ENCODE measurements at places on chromosomes 7 and 10.

- peak; percentile 72 for DNase-seq
Observed at GRCh38 chr7:128167042-128167701, 73.9 kb upstream of the LEP start.

- DNase-seq = no peak
Observed at GRCh38 chr10:98880971-98881370, 354.7 kb downstream of the HPSE2 start.

DNA sequence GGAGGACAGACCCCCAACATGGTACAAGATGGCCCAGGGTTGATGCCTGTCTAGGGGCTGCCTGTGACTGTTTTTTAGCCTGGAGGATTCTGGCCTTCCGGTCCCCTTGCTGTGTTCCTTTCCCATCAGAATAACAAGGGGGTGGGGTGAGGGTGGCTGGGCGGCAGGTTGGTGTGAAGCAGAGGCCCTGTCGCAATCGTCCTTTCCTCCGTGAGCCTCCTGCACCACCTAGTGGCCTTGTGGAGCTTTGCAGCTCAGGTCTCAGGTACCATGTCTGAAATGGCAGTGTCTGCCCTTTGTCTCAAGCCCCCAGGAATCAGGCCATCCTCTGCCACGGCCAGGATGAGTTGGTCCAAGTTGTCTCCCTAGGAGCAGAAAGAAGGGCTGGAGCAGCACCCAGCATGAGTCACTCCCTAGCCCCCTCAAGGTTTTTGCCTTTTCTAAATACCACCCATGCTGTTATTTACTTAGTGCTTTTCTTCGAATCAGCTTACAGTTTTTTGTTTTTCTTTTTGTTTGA is 24.2 kb downstream of the TACR2 start:
- DNase-seq = peak; percentile 87

- DNase-seq = no peak
Observed at GRCh38 chr7:23691320-23691719, 11.3 kb downstream of the FAM221A start.

DNA sequence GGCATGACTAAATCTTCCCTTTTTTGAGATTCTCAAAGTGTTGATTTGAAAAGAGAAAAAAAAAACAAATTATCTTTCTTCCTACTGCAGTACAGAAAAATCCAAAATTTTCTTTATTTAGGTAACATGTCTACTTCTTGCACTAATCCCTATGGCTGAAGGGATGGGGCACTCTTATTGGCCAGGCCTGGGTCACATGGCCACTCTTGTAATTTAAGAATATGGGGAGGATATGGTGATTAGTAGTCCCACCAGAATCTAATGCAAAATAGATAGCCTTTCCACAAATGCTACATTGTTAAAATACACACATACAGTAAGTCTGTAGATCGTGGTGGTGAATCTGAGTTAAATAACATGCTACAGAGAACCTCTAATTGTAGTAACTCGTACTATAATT is 7.0 kb upstream of the PALS2 start:
- no peak for DNase-seq

GRCh38 chr7:105808703-105809590 is 67.5 kb downstream of the ATXN7L1 start:
- DNase-seq = peak; percentile 18

DNA sequence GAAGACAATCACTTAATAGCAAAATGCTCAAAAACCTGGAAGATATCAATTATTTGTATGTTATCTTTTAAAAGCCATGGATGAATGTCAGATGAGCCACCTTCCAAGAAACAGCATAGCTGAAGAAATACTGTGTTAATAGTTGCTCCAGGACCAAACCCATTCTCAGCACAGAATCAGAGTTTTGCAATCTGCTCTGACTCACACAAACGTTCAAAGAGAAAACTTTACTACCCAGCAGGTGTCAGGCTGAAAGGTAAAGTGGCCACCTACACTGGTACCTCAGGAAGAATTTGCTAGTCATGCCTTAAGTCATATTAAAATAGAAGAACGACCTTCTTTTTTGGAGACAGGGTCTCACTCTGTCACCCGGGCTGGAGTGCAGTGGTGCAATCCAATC is 526.5 kb downstream of the PARD3 start:
- DNase-seq = peak; percentile 38

DNA sequence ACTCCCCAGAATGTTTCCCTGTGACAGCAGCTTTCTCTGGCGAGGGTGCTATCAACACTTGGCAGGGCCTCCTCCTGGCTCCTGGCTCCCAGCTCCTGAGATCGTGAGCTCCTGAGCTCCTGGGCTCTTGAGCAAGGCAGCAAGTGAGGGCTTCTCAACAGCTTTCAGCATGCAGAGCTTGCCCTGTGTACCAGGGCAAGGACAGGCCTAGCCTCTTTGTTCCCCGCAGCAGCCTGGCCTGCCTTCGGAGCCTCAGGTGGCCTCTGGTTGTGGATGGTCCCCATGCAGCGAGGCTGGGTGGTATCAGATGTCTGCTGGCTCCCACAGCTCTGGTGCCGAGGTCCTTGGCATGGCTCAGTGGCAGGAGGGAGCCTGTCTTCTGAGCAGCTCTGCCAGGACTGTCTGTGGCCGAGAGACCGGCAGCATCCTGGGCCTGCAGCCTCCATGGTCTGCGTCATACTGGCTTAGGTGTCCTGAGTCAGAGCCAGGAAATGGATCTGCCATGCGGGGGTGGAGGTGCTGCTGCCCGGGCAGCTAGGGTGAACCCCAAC is 44.2 kb downstream of the ZMIZ1 start:
- DNase-seq = peak; percentile 52

GRCh38 chr10:12499076-12499986 is 150.0 kb downstream of the CAMK1D start:
- DNase-seq = no peak

GRCh38 chr7:7221599-7222038 is 39.3 kb downstream of the C1GALT1 start:
- DNase-seq = peak; percentile 56

DNA sequence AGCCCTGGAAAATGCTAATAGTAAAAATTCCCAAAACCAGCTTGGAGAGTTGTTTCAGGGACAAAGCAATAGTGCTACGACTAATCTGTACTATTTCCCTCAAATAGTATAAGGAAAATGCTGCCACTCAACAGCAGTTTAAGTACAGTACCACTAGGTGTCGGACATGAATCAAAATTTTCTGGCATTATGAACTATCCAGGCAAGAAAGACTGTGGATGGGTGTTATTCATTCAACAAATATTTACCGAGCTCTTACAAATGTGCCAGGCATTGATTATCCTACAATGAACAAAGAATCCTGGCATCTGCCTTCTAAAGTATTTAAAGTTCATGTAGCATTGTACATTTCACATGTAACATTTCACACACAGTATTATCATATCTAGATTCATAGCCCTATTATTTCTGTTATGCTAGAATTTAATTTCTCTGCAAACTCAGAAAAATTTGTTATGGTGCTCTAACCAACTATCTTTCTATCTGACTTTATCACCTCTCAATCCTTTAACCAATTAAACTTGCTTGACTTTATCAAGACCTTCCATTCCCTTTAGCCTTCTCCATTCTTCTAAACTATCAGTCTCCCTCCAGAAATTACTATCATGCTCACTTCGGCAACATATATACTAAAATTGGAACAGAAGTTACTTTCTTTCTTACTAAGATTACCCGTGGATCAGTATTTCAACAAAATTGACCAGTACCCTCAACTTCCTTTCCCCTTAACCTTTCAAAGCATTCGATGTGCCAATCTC is 80.6 kb downstream of the ARHGAP21 start:
- DNase-seq = peak; percentile 62
